ENCODE measurements at places on chromosomes 2 and 18.

DNA sequence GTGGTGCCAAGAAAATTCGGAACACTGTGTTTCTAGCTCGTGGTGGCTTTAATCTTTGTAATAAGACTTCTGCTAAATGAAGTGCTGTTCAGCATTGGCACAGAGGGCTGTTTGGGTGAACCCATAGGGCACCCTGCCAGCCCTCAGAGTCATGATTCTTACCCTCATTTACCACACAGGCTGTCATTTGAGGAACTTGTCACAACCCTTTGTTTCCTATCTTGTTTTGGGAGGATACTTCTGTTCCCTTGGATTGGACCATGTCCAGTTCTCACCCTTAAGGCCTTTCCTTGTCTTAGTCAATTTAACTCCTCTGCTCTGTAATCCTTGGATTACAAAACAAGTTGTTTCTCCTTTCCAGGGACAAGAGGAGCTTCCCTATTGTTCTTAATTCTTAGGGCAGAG, 225.7 kb downstream of the MTX2 start:
- H3K36me3 ChIP-seq: no peaks in the 10 kb centered on the region
- peaks cover 23% of the 10 kb centered on the region for H3K27me3 ChIP-seq
- no peak overlapping the region for H3K27ac ChIP-seq

- H3K4me1 ChIP-seq: no peaks in the 10 kb centered on the region
- H3K4me3 ChIP-seq: no peak overlapping the region
- H3K27me3 ChIP-seq: peaks cover 6% of the 10 kb centered on the region
Observed at GRCh38 chr2:159300586-159300985, 14.1 kb upstream of the WDSUB1 start.

DNA sequence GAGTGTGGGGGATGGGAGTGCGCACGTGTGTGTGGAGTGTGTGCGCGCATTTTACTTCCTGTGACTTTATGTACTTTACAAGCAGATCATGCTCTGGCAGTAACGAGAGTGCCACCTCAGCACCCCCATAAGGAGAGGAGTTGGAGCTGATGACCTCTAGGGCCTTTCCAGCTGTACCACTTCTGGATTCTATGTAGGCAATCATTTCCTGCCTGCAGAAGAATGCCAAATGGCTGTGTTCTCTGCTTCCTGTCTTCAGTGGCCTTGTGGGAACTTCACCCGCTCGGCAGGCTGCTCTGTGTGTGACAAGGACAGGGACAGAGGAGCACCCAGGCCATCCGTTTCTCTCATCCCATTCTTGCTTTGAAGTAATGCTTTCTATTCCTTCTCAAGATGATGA, 22.8 kb upstream of the ZNF385B start:
- H3K4me3 ChIP-seq: no peak overlapping the region
- H3K4me1 ChIP-seq: no peaks in the 10 kb centered on the region
- H3K27ac ChIP-seq: no peak overlapping the region

- H3K4me3 ChIP-seq: no peak overlapping the region
- no peaks in the 10 kb centered on the region for H3K36me3 ChIP-seq
- H3K27ac ChIP-seq: no peak overlapping the region
Observed at GRCh38 chr2:238774071-238774470, 73.8 kb upstream of the TWIST2 start.

All from activated CD4-positive, alpha-beta T cell treated with anti-CD3 and anti-CD28 coated beads, Interleukin-2, amount 10 ng/mL, durations not matched to agents 7 days and 5 days (primary cell).